ENCODE measurements at places on chromosomes 1 and 21.

GRCh38 chr1:212651521-212651920 is 43.0 kb downstream of the ATF3 start:
- no peak for DNase-seq

- no peak for DNase-seq
Measured at GRCh38 chr1:239841631-239842030, 250.1 kb upstream of the FMN2 start.

DNA sequence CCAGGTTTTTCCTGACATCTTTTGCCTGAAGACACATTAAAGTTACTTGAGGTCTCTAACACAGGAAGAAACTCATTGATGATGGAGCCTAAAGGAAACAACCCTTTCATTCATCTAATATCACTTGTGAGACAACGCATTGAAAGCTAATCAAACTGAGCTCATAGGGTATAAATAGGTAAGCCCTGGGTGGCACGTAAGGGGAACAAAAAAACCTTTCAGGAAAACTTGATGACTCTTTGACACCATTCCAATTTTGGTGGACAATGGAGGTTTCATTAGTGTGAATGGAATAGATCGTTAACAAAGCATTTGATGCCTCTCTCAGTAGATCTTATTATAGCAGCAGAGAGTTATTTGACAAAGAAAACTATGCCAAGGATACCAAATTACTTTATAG is 80.7 kb upstream of the DUSP10 start:
- no peak for DNase-seq

DNA sequence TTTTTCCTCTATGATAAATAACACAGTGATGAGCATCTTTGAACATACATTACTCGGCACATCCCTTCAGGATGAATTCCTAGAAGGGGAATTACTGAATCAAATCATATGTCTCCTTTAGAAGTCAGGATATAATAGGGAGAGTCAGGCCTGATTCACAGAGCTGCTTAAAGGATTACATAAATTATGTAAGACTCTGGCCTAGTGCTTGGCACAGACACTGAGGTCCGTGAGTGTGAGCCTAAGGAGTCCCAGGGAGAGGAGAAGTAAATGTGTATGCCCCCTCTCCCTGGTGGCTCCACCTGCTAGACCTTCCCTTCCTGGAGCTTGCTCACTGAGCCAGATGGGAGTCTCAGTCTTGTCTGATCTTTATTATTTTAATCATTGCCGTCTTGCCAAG is 8.6 kb upstream of the FOXE3 start:
- no peak for DNase-seq

- no peak for DNase-seq
Measured at GRCh38 chr1:230701895-230702768, 11.8 kb downstream of the AGT start.

GRCh38 chr21:27581168-27581567 is 614.3 kb upstream of the ADAMTS5 start:
- no peak for DNase-seq

- DNase-seq, result no peak
Measured at GRCh38 chr1:220788900-220789299, 2.2 kb downstream of the MTARC1 start.

GRCh38 chr1:38529391-38529790 is 330.2 kb downstream of the RRAGC start:
- no peak for DNase-seq

- DNase-seq, result no peak
Measured at GRCh38 chr1:193951984-193952383, 765.6 kb upstream of the B3GALT2 start.

DNA sequence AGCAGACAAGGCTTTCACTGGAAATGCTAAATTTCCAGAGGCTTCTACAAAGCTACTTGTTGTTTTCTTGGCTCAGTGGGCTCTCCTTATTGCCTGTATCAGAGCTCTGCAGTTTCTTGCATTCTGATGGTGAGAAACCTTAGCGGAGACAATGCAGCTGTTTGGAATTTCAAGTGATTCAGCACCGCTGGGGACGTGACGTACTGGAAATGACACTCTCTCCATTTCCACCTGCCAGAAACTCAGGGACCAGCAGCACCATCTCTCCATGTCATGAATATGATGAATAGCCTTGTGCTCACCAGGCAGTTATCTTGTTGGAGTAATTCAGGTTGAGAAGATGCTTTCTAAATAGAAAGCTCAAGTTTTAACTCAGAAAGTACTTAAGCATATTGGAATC is 497.2 kb upstream of the DEPDC1 start:
- no peak for DNase-seq

DNA sequence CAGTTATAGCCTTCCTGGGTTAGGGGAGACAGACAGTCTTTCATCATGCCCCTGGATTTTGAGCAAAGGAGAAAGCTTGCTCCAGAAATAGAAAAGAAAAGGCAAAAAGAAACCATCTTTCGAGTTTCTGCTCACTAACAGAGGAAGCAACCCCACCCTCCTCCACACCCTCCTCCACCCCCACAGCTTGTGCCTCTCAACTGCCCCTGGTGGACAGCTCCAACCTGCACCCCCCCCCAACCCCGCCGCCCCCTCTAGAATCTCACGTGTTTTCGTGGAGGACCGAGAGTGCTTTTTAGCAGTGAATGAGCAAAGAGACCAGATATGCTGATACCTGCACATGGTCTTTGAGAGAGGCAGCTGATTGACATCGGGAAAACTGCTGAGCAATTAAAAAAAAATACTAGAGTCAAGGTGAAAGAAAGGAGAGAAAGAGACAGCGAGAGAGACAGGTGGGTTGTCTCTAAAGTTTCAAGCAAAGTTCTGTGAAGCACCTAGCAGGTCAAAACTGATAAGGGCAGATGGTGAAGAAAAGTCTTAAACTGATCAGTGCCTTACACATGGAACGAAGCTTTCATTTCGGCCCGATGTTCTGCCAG is 358.3 kb downstream of the KIF26B start:
- no peak for DNase-seq

DNA sequence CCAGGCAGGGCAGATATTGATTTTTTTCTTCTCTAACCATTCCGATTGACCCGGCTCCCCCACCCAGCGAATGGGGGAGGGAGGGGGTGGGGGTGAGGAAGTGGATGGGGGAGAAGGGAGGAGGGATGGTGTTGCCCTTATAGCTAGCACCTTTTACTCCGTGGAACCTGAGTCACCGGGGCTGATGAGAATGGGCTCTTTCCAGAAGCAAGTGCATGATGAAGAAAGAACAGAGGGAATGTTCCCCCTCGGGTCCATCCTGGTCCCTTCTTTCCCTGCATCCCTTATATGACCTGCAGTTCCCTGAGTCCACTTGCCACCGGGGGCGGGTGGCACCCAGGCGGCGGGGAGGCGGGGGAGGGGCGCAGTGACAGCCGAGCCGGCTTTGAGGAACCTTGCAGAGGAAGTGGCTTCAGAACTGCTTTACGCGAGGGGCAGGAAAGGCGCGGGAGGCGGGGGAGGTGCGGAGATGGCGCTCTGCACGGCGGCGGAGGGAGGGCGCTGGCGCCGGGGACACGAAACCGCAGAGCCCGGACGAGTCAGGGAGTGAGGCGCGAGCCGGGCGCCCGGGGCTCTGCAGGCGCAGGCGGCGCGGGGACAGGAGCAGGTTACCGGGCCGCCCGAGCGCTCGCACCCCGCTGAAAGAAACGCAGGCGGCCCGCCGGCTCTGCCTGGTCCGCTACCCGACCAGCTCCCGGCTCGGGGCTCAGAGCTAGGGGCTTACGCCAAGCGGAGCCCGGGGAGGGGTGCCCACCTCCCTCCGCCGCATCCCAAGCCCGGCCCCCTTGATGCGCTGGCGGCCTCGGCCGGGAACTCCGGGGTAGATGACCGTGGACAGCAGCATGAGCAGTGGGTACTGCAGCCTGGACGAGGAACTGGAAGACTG is 49.7 kb downstream of the RASSF5 start:
- peak; percentile 59 for DNase-seq

- no peak for DNase-seq
Measured at GRCh38 chr21:15498455-15498854, 231.3 kb upstream of the USP25 start.

DNA sequence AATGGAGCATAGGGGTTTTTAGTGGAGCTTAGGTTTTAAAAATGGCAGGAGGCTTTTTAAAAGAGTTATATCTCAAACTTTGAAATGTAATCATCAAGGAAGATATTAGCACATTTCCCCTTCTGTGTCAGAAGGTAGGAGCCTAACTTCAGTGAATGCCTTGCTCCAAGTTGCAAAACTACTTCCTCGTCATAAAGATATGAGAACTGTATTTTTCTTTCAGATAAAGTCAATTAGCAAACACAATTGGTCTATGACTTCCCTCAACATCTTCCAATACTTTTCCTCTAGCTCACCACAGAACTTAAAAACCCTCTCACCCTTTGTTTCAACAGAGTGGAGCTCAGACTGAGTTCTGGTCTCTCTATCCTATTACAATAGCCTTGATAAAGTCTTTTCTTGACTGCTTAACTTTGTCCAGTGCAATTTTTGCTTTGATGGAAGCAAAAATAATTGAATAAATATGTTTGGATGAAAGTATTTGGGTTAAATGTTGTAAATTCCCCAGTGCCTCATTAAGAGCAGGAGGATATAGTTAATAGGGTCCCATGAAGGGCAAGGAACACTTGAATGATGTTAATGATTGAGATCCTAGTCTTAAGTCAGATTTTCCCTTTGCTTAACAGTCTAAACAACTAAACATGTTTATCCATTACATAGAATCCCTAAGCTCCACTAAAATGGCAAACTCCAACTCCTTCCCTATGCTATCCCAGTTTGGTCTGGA is 58.9 kb downstream of the TNFSF18 start:
- DNase-seq, result no peak

- no peak for DNase-seq
Measured at GRCh38 chr1:160148121-160148520, 3.3 kb upstream of the ATP1A4 start.

DNA sequence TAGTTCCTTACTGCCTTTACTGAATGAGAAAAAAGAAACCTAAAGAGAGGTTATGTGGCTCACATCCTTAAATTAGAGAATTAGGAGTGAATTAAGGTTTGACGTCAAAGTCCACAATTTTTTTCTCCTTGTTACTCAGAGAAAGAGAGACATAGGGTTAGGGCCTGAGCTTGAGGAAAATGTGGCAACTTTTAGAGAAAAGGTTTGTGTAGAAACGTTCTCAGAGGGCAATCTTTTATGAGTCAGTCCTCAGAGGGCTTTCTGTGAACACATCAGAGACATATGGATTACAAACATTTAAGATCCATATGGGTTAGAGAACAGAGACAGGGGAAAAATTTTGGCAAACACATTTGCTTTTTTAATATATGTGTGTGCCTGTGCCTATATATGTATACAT is 242.8 kb downstream of the TGFB2 start:
- DNase-seq, result no peak

GRCh38 chr1:29858646-29859045 is 622.3 kb downstream of the PTPRU start:
- DNase-seq, result no peak

DNA sequence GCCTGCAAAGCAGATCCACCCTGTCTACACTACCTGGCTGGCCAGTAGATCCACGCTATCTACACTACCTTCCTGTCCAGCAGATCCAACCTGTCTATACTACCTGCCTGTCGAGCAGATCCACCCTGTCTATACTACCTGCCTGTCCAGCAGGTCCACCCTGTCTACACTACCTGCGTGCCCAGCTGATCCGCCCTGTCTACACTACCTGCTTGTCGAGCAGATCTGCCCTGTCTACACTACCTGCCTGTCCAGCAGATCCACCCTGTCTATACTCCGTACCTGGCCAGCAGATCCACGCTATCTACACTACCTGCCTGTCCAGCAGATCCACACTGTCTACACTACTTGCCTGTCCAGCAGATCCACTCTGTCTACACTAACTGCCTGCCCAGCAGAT is 102.8 kb upstream of the SAMD11 start:
- DNase-seq, result no peak

- peak; percentile 56 for DNase-seq
Measured at GRCh38 chr1:8424539-8425116, 106.7 kb downstream of the SLC45A1 start.

DNA sequence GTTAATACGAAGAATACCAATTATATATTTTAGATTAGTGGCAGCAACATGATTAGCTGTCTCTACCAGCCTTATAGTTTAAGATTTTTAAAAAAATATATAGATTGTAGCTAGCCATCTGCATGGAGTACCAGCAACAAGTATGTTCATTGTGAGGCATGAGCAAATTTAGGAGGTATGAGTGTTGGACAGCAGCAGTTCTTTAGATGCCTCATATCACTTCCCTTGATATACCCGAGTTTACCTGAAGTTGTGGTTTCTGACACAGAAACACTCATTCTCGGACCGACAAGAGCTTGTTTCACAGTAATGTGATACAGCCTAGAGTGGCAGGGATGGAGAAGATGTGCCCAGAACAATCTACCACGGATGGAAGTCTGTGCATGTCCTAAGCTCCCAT is 69.1 kb downstream of the RGS18 start:
- DNase-seq, result no peak

- DNase-seq, result peak; percentile 60
Measured at GRCh38 chr21:35273333-35273732, 224.2 kb upstream of the RUNX1 start.

- no peak for DNase-seq
Measured at GRCh38 chr1:228778961-228779360, 43.7 kb downstream of the RHOU start.

DNA sequence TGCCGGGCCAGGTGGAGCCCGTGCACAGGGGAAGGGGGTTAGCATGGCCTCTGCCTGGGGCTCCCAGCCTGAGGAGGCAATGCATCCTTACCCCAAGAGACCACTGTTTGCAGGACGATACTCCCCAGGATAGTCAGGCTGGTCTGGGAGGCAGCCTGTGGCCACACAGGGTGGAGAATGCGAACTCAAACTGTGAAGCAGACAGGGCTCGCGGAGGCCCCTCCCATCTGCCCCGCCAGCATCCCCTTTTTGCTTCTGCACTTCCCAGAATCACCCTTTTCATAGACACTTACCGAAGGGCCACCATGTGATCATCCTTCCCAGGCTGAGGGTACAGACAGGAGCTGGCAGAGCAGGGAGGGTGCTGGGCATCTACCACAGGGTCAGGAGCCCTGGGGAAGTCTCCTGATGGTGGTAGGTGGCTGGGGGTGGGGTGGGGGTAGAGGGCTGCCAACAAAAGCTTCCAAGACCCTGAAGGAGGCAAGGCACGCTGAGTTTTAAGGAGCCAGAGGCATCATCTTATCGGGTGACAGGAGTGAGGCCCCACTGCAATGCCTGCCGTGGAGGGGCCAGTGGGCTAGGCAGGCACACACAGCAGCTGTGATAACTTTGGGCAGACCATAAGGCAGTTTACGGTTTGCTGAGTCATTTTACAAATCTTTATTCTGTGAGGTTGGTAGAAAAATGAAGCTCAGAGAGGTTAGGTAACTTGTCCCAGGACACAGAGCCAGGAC is 31.3 kb upstream of the BTG2 start:
- no peak for DNase-seq

GRCh38 chr21:46661211-46661625 is 25.7 kb downstream of the PRMT2 start:
- peak; percentile 7 for DNase-seq

GRCh38 chr1:163082971-163083370 is 13.8 kb downstream of the RGS4 start:
- DNase-seq, result no peak

GRCh38 chr1:53919675-53920066 is 25.7 kb downstream of the DIO1 start:
- DNase-seq, result no peak

Measured in PC-9 (cell line).